A673 (cell line): ENCODE measurements at places on chromosomes 1 and 21.

- no peak for DNase-seq
Observed at GRCh38 chr1:27614625-27615344, 10.8 kb upstream of the AHDC1 start.

DNA sequence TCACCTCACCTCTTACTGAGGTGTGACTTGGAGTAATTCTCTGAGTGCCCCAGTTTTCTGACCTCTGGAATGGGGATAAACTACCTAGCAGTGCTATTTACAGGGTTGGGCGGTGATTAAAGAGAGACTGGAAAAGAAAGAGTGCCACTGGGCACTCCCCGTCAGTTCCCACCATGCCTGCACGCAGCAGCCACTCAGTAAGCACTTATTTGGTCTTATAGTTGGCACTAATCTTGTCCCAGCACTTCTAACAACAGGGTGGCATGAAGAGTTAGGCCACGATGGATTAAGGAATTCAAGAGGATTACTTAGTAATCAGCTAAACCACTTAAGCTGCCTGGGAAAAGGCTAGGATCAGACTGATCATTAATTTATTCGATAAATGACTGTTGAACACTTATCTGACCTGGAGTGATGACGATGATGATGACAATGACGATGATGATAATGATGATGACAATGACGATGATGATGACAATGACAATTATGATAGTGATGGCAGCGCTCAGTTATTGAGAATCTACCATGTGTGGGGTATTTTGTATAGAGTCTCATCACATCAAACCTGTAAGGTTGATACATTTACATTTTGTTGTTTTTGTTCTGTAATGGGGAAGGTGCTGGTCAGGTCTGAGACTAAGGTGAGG, 5.4 kb downstream of the CITED4 start:
- DNase-seq = no peak

- no peak for DNase-seq
Observed at GRCh38 chr1:25705699-25706098, 89.1 kb downstream of the MAN1C1 start.

- no peak for DNase-seq
Observed at GRCh38 chr1:59604191-59604590, 210.6 kb upstream of the HOOK1 start.
